ENCODE measurements at places on chromosomes 3 and 15. TPM values are rescaled to one million over a fixed set of nuclear protein-coding genes. Genes with fewer than 3 reads are reported as not detected.
A peak's percentile ranks its signal among the peaks of the same experiment; 100 is the strongest.

- DNase-seq = no peak
Observed at GRCh38 chr15:96487245-96487644, 156.7 kb downstream of the NR2F2 start.

GRCh38 chr3:125140011-125140817 is 72.3 kb downstream of the SLC12A8 start:
- DNase-seq = no peak

- peak; percentile 41 for DNase-seq
Observed at GRCh38 chr3:194395778-194396538, 3.1 kb downstream of the GP5 start.

- DNase-seq = no peak
Observed at GRCh38 chr3:143595456-143596077, 252.7 kb downstream of the SLC9A9 start.

DNA sequence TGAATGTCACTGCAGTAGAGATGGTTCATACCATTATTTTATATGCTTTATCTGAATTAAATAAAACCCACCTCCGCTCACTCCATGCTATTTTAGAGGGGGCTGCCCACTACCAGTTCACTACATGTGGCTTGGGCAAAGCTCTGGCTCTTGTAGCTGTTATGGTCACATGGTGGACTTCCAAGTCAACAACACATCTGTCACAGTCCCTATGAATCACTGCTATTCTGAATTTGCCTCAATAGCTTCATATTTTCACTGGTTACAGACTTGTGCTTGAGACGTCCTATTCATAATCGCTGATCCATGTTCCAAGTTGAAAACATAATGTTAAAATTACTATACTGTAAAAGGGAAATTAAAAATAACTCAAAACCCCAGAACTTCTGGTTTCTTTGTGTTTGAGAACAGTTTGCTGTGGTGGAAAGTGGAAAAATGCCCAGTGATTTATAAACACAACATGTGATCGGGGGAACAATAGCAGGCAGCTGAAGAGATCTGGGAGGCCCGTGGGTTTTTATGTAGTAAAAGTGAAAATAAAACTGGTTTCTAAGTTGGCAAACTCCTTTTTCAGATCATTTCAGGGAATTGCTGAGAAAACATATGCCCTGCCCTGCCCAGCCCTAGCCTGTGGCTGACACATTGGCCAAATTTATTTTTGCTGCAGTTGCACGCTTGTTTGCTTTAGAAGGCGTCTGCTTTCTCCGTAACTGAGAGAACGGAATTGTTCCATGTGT is 128.8 kb upstream of the PRR23C start:
- no peak for DNase-seq

DNA sequence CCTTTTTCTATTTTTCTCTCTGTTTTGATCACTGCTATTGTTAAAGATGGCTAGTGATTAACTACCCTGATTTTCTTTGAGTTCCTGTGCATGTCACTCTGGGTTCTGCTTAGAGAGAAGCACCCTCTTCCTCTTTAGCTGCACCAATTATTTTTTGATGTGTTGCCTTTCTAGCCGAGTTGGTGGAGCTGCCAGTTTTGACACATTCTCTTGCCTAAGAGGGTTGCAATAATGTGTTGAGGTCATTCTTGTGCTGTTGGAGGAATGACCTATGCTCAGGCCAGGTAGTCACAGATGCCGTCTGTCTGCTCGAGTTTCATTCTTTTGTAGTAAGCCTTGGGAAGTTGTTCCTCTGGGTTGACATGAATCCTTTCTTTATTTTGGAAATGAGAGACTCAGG is 84.6 kb upstream of the DPH6 start:
- no peak for DNase-seq

DNA sequence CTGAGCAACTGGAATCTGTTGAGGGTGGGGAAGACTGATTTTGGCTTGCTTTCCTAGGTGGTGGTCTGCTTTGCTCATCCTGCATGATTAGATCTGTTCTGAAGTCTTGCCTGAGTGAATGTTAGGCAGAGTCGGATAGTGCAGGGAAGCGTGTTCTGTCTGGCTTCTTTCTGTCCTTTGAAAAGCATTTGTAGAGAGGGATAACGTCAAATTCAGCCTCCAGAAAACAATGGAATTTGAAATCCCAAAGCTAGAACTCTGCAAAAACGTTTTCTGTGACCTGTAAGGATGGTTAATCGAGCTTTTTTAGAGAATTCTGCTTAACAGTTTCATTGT is 1.4 kb downstream of the GLCE start:
- peak; percentile 2 for DNase-seq

GRCh38 chr15:43329217-43329959 is 985 bp downstream of the LCMT2 start:
- DNase-seq = peak; percentile 5

DNA sequence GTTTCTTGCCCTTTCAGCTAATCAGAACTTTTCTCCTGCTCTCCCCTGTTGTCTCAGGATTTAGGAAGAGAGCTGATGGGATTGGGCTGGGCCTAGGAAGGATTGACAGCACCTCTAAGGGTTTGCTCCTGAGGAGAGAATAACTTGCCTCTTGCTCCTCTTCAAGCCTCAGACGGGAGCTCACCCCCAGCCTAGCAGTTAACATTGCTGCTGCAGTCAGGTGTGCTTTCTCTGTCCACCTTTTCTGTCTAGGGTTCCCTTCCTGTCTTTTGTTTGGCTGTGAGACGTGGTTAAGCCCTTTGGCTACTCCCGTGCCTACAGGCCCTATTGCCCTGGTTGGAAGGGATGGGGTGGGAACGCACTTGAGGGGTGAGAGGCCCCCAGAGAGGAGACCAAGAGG is 20.1 kb downstream of the TMEM108 start:
- no peak for DNase-seq

- DNase-seq = peak; percentile 31
Observed at GRCh38 chr15:29139540-29140459, 129.8 kb downstream of the NSMCE3 start.

- no peak for DNase-seq
Observed at GRCh38 chr3:71684757-71685386, 40.3 kb downstream of the EIF4E3 start.

- DNase-seq = no peak
Observed at GRCh38 chr15:62517541-62517940, 352.5 kb upstream of the C2CD4B start.

Gene GALK2
- 27.7 TPM for total RNA-seq

Gene GREM1
- not detected for total RNA-seq

Gene PRSS50
- total RNA-seq = not detected

Gene FRMD5
- not detected for total RNA-seq

All from CD4-positive, CD25-positive, alpha-beta regulatory T cell (primary cell).